ENCODE measurements at places on chromosomes 4 and X.

DNA sequence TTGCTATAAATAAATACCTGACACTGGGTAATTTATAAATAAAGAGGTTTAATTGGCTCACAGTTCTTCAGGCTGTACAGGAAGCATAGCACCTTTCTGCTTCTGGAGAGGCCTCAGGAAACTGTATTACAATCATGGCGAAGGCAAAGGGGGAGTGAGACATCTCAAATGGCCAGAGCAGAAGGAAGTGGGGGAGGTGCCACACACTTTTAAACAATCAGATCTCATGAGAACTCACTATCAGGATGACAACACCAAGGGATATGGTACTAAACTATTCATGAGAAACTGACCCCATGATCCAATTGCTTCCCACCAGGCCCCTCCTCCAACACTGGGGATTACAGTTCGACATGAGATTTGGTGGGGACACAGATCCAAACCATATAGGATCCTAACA lies 11.7 kb upstream of the TCEAL9 start:
- DNase-seq = no peak

- no peak for DNase-seq
These were observed 39.3 kb downstream of the SYTL5 start for GRCh38 chrX:38045538-38046096.

DNA sequence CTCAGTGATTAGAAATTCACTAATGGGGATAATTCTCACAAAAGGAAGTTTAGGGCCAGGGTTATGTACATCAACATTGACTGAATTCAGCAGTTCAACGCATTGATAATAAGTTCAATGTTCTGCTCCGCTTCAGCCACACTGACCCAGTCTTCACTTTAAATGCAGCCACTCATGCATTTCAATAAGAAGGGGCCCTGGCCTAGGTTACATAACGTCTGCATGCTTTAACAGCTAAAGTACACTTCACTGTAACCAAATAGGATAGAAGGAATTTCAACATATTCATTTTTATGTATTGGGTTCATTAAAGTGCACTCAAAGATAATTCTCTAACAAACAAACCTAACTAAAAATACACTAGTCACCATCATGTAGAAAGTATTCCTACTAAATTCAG lies 12.8 kb upstream of the TSPAN7 start:
- DNase-seq = no peak

DNA sequence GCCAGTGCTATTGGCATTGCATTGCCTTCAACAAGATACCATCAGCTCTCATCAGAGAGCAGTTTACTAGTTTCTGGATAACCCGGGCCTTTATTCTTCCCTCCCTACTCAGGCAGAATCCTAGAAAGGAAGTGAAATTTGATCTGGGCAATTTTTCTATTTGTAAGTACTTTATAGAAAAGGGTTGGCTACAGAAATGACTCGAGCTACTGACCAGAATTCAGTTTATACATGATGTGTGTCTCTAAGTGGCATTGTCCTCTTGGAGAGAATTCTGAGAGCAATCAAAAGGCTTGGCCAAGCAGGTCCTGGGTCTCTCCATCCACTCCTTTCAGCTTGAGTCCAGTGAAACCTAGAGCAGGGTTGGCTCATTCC lies 192.7 kb upstream of the LEF1 start:
- DNase-seq = no peak

- no peak for DNase-seq
These were observed 121.2 kb upstream of the TET2 start for GRCh38 chr4:105025263-105026017.

DNA sequence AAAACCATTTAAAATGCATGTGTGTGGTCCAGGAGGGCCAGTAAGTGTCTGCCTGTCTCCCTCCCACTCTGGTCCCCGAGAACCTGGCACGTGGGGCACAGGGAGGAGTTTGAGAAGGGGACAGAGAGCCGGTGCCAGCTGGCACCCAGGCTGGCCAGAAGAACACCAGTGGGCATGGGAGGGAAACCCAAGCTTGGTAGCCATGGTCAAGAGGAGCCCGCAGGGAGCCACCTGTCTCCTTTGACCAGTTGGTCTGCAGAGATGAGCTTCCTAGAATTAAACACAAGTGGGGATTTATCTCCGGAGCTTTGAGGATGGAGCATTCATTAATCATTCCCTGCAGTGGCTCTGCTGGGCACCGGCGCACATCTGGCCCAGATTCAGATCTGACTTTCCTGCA lies 41.6 kb downstream of the HMX1 start:
- no peak for DNase-seq

- DNase-seq = no peak
These were observed 69.5 kb upstream of the CBLL2 start for GRCh38 chrX:22203186-22203585.

DNA sequence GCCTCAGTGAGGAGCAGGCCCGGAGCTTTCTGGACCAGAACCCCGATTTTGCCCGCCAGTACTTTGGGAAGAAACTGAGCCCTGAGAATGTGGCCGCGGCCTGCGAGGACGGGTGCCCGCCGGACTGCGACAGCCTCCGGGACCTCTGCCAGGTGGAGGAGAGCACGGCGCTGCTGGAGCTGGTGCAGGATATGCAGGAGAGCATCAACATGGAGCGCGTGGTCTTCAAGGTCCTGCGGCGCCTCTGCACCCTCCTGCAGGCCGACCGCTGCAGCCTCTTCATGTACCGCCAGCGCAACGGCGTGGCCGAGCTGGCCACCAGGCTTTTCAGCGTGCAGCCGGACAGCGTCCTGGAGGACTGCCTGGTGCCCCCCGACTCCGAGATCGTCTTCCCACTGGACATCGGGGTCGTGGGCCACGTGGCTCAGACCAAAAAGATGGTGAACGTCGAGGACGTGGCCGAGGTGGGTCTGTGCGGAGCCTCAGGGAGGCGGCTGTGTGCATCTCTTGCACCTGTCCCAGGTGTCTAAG lies 323 bp downstream of the PDE6B start:
- DNase-seq = no peak

DNA sequence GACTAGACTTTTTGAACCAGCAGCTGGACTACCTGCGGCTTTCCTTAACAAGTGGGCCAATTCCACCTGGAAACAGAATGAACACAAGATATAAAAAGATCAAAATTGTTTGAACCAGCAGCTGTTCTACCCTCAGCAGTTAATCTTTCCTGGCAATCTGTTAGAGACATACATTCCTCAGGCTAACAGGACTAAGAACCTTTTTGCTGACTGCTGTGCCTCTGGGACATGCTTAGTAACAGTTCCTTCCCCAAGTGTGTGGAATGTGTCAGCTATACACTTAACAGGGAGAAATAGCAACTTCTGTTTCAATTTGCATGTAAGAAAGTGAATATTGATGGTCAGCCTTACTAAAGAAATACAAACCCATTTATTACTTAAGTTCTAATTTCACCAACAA lies 554.4 kb downstream of the ARAP2 start:
- no peak for DNase-seq

DNA sequence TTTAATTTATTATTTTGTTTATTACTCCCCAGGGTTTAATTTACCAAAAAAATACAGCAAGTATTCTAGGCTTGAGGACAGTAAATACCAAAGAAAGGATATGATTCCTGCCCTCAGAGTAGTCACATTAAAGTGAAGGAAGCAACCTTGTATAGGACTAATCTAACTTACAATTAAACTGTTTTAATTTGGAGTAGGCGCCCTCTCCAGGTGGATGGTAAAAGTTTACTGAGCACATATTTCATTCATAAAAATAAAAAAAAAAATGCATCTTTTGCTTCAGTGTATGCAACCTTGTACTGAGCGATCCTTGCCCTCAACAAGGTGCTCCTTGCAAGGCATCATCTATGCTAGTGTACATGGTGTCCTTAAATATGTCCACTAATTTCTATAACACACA lies 72.0 kb upstream of the MAGEB16 start:
- DNase-seq = peak; percentile 8

- DNase-seq = peak; percentile 93
These were observed 433 bp downstream of the MMAA start for GRCh38 chr4:145619639-145619996.

DNA sequence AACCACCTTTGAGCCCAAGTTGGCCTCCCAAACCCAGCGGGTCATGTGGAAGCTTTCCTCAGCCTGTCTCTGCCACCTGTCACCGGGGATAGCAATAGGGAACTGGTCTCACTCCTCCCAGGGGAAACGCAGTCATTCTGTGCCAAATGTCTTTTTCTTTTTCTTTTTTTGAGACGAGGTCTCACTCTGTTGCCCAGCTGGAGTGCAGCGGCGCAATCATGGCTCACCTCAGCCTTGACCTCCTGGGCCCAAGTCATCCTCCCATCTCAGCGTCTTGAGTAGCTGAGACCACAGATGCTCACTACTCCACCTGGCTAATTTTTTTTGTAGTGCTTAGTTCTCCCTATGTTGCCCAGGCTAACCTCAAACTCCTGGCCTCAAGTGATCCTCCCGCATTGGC lies 40.3 kb downstream of the MED28 start:
- DNase-seq = no peak

DNA sequence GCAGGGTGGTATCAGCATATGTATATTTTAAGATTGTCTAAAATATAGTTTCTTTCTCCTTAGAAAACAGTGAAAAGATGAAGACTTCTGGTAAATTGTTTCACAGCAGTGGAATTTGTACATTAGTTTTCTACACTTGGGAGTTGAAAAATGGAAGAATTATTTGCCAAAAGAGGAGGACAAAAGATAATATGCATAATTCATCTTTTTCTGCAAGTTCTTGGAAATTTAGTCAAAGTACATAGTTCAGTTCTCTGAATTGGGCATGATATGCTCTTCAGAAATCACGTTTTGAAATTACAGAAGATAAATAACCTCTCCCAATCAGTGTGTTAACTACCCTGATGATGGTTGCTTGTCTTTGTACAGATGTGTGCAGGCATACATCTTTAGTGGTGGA lies 47.0 kb downstream of the RBPJ start:
- no peak for DNase-seq

- no peak for DNase-seq
These were observed 45.6 kb downstream of the EPHA5 start for GRCh38 chr4:65624651-65625050.

GRCh38 chrX:40543661-40544328 lies 37.0 kb upstream of the ATP6AP2 start:
- peak; percentile 14 for DNase-seq

DNA sequence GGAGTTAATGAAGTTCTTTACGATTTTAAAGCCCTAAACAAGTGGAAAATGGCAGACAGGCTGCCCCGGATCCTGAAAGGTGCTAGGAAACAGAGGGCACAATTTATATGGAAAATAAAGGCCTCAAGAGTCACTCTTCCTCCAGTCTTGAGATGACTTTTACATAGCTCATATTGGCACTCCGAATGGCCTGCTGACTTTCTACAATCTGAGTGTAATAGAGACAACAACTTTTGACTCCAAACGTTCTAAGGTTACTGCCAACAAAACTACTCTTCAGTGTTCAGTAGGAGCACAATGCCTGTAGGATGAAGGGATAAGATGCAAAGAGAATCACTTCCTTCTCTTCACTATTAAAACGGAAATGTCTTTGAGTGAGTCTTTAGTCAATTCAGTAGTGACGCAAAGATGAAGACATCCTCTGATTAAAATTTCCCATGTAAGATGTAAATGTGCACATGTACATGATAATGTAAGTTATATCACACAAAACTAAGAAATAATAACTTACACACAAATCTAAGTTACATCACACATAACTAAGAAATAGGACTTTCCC lies 40.5 kb downstream of the VEGFC start:
- DNase-seq = no peak

DNA sequence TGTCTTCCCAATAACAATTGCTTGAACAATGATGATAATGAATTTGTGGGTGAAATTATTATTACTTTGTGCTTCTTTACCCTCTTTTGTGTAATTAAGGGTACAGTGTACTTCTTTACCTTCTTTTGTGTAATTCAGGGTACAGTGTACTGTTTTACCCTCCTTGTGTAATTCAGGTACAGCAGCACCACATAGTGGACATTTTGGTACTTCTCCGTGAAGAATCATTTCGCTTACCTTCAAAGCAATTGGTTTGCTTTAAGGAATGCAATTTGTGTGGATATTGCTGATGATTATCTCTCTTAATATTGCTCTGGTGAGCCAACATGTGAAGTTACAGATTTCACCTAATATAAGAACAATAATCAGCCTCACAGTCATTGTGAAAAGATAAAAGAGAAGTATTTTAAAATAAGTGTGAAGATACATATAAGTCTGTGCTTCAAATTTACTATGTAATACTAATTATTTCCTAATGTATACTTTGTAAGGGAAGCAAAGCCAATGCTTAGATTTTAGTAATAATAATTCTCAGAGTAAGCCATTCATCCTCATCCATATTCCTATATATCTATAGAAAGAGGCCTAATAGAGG lies 27.2 kb upstream of the SEC24B start:
- peak; percentile 52 for DNase-seq

- no peak for DNase-seq
These were observed 70.5 kb upstream of the KLHL13 start for GRCh38 chrX:118187100-118187499.

Measured in ACHN (cell line).